ENCODE measurements at places on chromosomes 2 and 18.

- no peak for DNase-seq
Observed at GRCh38 chr2:99259465-99259864, 4.0 kb upstream of the LYG2 start.

- no peak for DNase-seq
Observed at GRCh38 chr2:56021136-56021474, 97.5 kb upstream of the EFEMP1 start.

GRCh38 chr2:68302281-68302875, 17.4 kb downstream of the CNRIP1 start:
- no peak for DNase-seq

DNA sequence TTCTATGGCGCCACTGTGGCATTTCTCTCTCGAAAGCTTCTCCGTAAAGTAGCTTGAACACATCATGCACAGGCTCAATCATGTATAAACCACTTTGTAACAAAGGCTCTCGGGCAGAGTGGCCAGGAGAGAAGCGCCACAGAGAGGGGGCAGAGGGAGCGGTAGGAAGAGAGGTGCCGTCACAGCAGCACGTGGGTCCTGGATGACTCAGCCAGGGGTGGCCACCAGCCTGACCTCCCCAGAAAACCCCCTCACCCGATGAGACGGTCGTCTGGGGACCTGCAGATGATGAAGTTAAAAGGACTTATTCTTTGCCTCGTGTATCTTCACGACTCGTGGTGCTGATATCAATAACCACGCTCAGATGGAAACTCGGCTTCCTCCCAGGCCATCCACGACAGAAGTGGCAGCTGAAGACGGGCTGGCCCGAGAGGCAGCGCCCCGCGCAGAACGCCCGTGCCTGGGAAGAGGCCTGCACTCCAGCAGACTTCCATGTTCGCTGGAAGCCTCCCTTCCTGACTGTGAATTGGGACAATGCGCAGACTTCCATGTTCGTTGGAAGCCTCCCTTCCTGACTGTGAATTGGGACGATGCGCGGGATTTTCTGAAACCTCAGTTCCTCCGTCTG, 46.4 kb upstream of the MTCL1 start:
- DNase-seq: no peak

DNA sequence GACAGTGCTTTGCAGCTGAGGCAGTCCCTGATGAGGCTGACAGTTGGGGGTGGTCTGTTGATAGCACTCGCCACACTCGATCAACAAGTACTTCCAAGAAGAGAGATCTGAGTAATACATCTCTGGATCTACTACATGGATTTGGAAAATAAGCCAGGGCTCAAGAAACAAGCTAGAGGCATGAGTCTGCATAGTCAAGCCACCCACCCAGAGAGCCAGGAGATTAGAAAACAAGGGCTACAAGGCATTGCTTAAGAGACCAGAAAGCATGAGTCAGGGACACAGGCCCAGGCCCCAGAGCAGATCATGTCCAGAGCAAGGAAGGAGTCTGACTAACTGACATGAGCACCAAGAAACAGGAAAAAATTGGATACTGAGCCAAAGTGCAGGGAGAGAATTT, 196.9 kb upstream of the CWC22 start:
- no peak for DNase-seq

DNA sequence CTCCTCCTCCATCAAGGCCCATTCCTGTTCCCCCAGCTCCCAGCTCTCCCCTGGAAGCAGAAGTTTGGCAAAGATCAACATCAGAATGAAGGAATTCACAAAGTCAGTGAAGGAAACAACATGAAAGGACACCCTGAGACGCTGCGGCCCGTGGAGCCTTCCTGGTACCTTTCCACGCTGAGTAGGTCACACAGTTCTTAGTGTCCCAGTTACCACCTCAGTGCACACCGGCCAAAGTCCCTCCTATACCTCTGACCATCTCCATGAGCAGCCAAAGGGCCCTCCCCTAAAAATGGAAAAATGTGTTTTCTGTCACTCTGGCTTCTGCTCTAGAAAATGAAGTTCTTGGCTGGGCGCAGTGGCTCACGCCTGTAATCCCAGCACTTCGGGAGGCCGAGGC, 191.6 kb upstream of the AGAP1 start:
- DNase-seq: no peak

DNA sequence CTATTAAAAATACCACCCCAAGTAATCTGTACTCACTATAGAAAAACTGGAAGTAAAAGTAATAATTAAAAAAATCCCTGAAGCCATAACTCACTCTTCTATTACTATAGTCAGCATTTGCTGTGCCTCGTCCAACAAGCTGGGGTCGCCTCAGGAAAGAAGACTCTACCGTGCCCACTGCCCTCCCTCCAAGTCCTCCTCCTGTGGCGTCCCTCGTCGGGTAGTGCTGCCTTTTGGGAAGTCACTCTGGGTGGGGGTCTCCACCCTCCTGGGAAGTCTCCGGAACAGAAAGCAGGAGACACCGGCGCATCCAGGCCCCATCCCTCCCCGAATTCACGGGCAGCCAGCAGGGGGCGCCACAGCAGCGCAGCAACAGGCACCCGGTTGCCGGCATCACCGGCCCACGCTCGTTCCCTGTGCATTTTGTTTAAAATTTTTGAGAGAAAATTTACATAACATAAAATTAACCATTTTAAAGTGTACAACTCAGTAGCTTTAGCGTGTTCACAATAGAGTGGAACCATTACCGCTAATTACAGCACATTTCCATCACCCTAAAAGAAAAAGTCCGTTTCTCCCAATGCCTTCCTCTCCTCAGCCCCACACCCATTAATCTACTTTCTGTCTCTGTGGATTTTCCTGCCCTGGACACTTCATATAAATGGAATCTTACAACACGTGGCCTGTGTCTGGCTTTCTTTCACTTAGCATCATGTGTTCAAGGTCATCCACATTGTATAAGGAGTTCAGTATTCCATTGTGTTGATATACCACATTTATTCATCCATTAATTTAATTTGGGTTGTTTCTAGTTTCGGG, 62.2 kb downstream of the ADNP2 start:
- DNase-seq: peak; percentile 18

DNA sequence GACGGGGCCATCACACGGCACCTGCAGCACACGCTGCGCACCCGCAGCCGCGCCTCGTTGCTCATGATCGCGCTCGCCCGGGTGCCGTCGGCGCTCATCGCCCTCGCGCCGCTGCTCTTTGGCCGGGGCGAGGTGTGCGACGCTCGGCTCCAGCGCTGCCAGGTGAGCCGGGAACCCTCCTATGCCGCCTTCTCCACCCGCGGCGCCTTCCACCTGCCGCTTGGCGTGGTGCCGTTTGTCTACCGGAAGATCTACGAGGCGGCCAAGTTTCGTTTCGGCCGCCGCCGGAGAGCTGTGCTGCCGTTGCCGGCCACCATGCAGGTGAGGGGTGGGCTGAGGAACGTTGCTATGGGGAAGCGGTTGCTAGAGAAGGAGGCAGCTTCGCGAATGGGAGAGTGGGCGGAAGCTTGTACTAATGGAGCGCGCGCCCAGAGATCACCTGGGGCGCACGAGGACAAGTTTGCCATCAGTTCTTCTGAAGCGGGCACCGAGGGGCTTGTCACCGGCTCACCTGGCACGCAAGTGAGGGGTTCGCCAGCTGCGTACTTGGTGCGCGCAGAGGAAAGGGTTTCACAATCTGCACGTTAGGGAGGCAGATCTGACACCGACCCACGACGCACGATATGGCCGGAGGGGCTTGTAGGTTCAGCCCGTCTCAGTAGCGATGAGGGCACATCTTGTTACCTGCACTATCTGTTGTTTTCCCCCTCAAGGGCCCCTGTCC, 45.6 kb downstream of the DDX18 start:
- no peak for DNase-seq

DNA sequence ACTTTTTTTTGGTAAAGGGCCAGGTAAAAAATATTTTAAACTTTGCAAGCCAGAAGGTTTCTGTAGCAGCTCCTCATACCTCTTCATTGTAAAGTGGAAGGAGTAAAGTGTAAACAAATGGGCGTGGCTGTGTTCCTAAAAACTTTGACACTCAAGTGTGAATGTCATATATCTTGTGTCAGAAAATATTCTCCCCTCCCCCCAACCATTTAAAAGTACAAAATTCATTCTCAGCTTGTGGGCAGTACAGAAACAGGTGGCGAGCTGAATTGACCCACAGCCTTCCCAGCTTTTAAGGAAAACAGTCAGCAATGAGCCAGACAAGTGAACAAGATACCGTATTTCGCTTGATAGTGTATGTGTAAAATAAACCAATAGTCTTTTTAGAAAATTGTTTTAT, 4.0 kb downstream of the YPEL5 start:
- DNase-seq: no peak

GRCh38 chr18:36786686-36787085, 42.1 kb downstream of the TPGS2 start:
- DNase-seq: no peak

GRCh38 chr2:53018825-53019425, 748.7 kb upstream of the CHAC2 start:
- DNase-seq: no peak

- no peak for DNase-seq
Observed at GRCh38 chr2:54332386-54332785, 76.4 kb upstream of the TSPYL6 start.

GRCh38 chr18:23020555-23021294, 87.6 kb downstream of the RBBP8 start:
- DNase-seq: no peak

DNA sequence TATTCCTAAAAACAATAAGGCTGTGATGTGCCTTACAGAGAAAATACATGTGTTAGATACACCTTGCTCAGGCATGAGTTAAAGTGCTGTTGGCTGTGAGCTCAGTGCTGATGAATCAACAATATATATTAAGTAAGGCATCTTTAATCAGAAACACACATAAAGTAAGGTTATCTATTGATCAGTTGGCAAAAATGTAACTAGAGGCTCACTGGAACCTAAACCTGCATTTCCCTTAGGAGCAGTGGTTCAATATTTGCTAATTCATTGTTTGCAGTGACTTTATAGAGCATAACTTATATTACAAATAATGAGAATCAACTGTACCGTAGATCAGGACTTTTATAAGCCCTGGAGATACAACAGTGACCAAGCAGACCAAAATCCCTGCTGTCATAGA, 77.0 kb upstream of the CYP1B1 start:
- DNase-seq: no peak

DNA sequence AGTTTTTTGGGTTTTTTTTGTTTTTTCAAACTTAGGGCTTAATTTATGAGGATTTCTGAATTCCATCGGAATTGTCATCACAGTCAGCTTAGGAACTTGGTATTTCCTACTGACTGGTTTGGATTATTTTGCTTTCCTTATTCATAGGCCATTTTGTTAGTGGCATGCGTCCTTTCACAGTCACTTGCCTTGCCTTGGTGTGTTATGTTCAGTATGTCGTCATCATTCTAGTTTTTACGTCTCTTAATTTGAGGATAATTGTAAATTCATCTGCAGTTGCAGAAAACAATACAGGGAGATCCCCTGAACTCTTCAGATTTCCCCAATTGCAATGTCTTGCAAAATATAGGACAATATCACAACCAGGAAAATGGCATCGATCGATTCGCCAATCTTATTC, 485.3 kb downstream of the CBLN2 start:
- no peak for DNase-seq

GRCh38 chr2:167331636-167332232, 443.5 kb downstream of the XIRP2 start:
- no peak for DNase-seq
